ENCODE measurements at places on chromosomes 16 and 17.

DNA sequence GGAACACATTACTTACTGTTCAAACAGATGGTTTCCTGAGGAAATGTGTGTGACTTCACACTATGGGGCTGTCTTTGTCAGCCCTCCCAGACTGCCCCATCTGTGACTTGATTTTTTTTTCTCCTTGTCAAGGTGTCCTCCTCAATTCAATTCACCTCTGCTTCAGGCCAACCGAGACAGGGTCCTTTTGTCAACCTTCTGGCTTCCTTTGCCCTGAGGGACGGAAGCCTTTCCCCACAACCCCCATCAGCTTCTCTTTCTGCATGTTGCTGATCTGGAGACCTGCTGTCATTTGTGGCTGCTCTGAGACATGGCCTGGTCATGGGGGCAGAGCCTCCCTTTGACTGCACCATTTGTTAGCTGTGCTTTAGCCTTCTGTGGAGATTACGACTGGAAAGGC, 21.3 kb upstream of the RGS9 start:
- DNase-seq = no peak

GRCh38 chr17:15409721-15410250, 57.6 kb downstream of the CDRT4 start:
- peak; percentile 95 for DNase-seq

DNA sequence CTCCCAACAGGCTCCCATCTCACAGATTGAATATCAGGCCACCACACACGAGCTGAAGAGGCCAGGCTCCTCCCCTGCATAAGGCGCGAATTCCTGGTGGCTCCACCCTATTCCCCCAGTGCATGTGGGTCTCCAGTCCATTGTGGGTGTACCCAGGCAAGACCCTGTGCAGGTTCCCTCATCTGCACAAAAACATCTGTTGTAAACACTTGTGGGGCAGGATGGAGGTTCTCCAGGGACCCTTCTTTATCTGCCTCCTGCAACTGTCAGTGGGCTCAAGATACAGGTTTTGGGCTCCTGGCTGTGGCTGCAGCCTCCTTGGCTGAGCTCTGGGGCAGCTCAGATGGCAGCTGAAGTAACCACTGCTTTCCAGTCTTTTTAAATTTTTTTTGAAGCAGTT, 17.6 kb upstream of the LGALS9 start:
- no peak for DNase-seq

- DNase-seq = no peak
Measured at GRCh38 chr17:30590081-30590733, 113.0 kb downstream of the GOSR1 start.

DNA sequence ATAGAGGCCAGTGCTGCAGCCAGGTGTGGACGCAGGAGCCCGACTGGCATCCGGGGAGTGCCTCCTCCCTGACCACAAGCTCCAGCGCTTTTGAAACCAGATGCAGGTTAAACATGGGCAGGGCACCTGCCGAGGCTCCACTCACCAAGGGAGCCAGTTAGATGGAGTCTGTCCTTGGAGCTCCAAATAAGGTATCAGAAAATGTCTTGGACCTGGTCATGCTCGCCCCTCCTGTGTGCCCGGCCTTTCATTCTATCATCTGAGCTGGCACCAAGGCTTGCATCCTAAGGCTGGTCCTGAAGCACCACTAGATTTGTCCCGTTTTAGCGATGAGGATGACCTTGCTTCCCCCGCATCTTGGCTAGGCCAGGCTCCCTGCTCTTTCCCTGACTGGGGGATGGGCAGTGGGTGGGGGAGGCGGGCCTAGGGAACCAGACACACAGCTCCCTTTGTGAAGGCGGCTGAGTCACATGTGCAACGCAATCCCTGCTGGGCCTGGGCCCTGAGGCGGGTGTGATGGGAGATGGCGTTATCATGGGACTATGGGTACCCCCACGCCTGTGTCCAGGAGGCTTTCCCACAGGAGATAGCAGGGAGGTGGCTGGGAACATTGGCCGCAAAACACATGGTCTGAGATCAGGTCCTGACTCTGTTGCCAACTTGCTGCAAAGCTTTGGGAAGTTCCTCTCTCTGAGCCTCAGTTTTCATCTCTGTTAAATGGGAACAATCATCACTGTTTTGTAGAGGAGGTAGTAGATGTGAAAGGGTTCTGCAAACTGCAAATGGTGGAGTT, 5.0 kb upstream of the ADGRG1 start:
- no peak for DNase-seq

- no peak for DNase-seq
Measured at GRCh38 chr16:74511961-74512360, 90.7 kb upstream of the CLEC18B start.

DNA sequence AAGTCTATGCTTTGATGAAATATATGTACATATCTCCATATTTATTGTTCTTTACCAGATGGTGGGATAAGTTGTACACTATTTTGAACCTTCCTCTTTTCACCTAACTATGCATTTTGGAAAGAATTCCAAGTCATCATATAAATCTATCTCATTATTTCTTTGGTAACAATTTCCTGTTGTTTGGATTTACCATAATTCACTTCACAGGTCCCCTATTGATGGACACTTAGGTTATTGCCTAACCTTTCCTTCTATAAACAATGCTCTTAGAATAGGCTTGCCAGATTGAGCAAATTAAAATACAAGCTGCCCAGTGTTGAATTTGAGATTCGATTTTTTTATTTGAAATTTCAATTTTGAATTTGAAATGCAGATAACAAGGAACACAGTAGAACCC, 28.9 kb upstream of the DHX8 start:
- DNase-seq = no peak

DNA sequence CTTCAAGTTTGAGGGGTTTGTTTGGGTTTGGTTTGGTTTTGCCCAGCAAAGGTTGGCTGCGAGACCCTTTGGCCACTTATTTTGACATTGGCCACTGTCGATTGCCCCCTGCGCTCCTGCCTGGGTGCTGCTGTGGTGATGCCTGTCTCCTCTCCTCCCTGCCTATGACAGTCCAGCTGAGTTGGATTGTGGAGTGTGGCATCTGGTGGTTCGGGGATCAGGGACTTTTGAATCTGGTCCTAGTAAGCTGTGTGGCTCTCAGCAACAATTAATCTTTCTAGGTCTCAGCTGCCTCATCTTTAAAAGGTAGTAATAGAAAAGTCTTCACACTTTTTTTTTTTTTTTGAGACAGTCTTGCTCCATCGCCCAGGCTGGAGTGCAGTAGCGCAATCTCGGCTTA, 27.1 kb downstream of the CDK5RAP3 start:
- no peak for DNase-seq

- DNase-seq = no peak
Measured at GRCh38 chr17:9768381-9768934, 22.9 kb downstream of the DHRS7C start.

DNA sequence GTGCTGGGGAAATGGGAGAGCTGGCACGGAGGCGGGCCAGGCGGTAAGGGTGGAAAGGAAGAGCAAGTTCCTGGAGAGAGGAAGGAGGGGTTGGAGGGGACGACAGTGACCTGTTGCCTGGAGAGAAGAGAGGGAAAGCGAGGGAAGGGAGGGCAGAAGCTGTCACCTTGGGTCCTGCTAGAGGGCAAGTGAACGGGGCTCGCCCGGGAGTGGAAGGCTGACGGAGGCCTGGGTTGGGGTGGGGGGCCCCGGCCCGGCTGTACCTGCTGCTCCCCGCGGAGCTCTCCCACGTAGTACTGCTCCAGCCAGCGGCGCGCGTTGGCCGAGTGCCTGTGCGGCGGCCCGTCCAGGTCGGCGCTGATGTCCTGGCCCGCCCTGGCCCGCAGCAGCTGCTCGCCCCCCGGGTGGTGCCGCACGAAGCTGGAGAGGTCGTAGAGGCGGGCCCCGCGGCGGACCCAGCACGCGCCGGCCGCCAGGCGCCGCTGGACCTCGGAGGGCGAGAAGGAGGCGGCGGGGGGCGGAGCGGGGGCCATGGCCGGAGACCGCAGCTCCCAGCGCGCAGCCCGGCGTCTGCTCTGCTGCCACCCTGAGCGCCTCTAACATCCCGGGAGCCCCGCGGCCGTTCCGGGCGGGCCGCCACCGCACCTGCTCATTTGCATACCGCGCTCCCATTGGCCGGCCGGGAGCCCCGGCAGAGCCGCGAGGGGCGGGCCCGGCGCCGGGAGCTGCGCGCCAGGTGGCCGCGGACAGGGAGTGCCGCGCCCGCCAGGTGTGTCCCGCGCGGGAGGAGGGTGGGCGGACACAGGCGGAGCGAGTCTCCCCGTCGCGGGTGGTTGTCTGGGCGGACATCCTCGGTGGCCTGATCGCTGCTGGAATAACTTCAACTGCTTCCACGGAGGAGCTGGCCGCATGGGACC, at the start of gene FA2H:
FA2H (minus strand) TSS at position 598 of the 917 bp plus-strand sequence; CDS start at position 533, 65 bp downstream.
- no peak for DNase-seq

- no peak for DNase-seq
Measured at GRCh38 chr16:87435372-87436224, 43.5 kb downstream of the MAP1LC3B start.

DNA sequence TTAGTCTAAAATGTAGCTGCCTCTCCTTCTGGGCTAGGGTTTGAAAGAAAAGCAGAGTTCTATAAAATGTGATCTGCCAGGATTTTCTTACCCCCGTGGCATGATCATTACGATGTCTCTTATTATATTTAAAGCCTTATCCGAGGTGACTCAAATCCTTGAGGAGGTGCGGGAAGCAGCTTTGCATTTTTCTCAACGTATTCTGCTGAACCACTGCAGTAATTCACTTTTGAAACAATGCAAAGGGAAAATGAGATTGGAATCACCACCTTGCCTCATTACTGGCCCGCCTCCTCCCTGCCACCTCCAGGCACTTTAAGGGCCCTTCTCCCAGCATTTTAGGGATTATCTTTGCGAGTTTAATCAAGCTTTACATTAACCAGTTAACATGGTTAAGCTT, 9.7 kb upstream of the NOG start:
- DNase-seq = no peak

DNA sequence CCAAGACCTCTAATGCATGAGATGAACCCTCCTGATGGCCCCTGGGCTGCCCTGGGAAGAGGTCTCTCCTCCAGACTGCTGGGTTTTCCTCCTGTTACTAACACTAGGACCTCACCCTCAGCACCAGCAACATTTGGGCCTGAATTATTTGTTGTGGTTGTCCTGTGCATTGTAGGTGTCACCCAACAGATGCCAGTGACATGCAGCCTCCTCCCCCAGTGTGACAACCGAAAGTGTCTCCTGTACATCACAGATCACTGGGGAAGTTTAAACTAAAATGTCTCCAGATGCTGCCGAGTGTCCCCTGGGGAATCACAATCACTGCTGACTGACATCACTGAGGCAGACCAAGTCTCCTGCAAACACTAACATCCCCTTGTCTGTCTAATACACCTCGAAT, 74.8 kb downstream of the SLC5A11 start:
- no peak for DNase-seq

GRCh38 chr16:85395207-85395912, 217.8 kb upstream of the GSE1 start:
- DNase-seq = peak; percentile 97

- no peak for DNase-seq
Measured at GRCh38 chr17:19933221-19933620, 44.4 kb downstream of the AKAP10 start.

GRCh38 chr16:9322769-9323168, 231.3 kb downstream of the HAPSTR1 start:
- DNase-seq = no peak

GRCh38 chr17:16877099-16877498, 94.8 kb downstream of the TNFRSF13B start:
- no peak for DNase-seq

GRCh38 chr17:5200360-5200759, 8.7 kb upstream of the ZNF594 start:
- no peak for DNase-seq

- DNase-seq = no peak
Measured at GRCh38 chr17:32349503-32349853, 479 bp upstream of the ZNF207 start.

GRCh38 chr17:12928736-12929135, 89.1 kb downstream of the ELAC2 start:
- DNase-seq = no peak

DNA sequence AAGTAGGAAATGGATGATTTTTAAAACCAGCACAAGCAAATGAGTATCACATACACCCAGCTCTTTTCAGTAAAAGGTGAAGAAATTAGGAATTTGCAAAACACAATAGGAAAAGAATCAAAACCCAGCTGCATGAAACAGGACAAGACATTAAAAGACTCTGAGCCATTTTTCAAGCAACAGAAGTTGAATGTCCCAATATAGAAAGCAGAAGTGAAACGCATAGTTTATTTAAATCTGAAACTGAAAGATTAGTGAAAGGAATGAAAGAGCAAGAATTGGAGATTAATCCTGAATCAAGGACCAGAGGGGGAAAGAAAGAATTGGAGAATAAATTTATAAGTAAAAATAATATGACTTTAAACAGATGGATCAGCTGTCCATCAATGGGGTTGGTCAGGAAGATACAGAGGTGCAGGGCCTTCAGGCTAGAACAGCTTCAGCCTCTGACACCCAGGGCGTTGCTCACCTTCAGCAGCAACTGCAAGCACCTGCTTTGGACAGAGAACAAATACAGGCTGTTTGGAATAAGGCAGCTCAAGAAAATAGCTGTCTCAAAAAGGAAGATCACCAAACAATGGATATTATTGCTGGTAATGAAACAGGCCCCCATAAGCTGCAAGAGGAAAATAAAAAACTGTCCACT, 3.9 kb upstream of the ARHGAP17 start:
- DNase-seq = no peak

- DNase-seq = no peak
Measured at GRCh38 chr16:83814659-83814985, 6.8 kb downstream of the HSBP1 start.

DNA sequence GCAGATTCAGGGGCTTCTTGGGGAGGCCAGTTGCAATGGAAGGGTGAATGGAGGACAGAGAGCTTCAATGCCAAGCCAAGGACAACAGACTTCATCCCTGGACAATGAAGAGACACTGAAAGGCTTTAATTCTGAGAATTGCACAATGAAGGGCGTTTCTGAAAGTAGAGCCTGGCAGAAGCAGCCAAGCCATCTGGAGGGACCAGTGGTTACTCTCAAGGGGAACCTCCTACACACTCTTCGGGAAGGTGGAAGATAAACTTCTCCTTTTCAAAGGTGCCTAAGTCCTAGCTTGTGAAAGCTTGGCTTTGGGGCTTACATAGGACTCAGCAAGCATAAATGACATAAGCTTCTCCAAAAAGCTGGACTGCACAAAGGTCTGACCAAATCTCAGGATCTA, 6.2 kb upstream of the CES1 start:
- DNase-seq = no peak

- DNase-seq = peak; percentile 1
Measured at GRCh38 chr17:30021708-30022317, 80.4 kb downstream of the EFCAB5 start.
